ENCODE measurements at places on chromosomes 1 and 21. TPM values are rescaled to one million over a fixed set of nuclear protein-coding genes. Genes with fewer than 3 reads are reported as not detected.

Gene KDF1
- total RNA-seq, result not detected

Gene LRRC7
- not detected for total RNA-seq

Gene S100A9
- total RNA-seq, result 0.38 TPM

Gene CCDC185
- not detected for total RNA-seq

Gene OR2L5
- total RNA-seq, result not detected

Gene TNFSF4
- total RNA-seq, result not detected

Gene OR2L13
- not detected for total RNA-seq

Gene PDE9A
- total RNA-seq, result 1.1 TPM

Gene LRRC3
- total RNA-seq, result 1.0 TPM

Gene TRNP1
- 211 TPM for total RNA-seq

Gene GPR3
- total RNA-seq, result 1.5 TPM
